ENCODE measurements at places on chromosomes 7 and 10.

DNA sequence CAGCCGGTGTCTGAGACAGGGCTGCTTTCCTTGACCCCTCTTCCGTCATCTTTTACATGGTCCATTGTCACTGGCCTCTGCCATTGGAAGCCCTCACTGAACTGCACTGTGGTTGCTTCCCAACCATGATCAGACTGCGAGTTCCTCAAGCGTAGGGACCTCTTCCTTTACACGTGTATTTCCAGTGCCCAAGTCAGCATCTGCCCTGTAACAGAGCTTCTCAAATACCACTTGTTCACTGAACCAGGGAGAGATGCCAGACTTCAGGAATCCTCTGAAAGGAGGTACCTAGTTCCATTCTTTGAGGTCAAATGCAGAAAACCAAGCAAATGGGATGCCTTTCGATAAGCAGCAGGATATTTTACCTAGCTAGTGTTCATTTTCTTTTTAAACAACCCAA, 145.1 kb downstream of the NRP1 start:
- DNase-seq: no peak

DNA sequence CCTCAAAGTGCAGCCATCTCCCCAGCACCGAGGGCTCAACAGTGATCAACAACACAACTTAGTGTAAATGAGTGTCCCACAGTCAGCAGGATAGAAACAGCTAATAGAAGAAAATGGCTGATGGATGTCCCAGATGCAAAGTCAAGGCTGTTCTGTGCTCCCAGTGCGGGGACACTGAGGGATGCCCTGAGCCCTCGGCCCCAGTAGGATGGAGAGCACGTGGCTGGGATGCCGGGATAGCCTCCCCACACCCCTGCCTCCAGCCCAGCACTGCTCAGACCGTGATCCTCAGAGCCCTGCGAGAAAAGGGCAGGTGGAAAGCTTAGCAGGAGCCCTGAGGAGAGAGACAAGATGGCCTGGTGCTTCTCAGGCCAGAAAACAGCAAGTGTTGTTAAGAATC, 243.9 kb upstream of the TCERG1L start:
- no peak for DNase-seq

DNA sequence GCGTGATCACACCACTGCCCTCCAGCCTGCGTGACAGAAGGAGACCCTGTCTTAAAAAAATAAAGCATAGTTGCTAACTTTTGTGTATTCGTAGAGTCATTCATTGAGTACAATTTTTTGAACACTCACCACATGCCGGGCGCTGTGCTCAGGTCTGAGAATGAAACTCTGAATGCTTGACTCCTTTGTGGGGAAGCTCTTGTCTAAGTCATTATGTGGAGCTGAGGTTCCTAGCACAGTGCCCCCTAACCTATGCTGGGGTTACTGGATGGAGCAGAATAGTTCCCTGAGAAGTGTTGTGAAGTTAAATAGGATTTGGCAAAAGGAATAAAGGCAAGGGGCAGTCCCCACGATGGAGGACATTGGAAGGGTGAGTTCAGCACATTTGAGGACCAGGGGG, 123.3 kb downstream of the CELF2 start:
- no peak for DNase-seq

- no peak for DNase-seq
Observed at GRCh38 chr7:116653204-116653603, 18.8 kb upstream of the MET start.

DNA sequence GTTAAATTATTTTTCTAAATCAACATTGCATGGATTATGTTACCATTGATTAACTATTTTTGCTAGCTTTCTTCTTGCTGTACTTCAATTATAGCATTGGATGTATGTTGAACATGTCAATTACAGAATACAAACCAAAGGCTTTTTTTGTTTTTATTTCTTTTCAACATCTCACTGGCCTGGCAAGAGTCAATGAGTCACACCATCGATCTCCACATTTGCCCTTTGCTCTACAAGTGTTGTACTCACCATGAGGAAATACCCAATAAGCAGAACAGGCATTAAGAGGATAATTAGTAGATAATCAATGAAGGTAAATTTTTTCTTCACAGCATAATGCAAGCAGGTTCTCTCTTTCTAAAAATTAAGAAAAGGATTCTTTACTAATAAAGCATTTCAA, 23.3 kb downstream of the ANKRD22 start:
- no peak for DNase-seq

- peak; percentile 56 for DNase-seq
Observed at GRCh38 chr10:59622320-59623132, 87.1 kb downstream of the SLC16A9 start.

DNA sequence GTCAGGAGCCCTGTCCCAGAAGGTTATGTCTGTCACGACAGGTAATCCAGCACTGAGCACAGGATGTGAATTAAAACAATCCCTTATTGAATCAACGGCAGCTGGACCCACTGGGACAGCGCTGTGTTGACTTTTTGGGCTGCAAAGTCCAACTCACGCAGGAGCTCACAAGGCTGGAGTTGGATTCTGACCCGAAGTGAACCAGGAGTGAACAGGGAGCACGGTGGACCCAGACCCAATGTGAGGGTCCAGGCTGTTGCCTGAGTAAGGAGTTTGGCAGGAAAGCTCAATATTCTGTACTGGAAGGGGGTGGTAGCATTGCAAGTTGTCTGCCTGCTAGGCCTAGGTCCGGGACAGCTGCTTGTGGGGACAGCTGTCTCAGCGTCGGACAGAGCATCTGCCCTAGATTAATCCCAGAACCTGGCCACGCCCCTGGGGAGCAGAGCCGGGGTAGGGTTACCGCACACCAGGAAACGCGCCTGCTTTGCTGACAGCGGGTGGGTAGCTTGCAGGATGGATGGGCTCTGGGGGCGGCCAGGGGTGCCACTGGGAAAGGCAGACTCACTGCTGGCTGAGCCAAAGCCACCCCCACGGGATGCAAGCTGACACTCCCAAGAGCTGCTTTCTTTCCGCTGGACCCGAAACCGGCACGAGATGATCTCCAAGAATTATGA, 24.0 kb downstream of the COL26A1 start:
- DNase-seq: no peak

- DNase-seq: no peak
Observed at GRCh38 chr7:102252366-102252982, 34.2 kb upstream of the SH2B2 start.

DNA sequence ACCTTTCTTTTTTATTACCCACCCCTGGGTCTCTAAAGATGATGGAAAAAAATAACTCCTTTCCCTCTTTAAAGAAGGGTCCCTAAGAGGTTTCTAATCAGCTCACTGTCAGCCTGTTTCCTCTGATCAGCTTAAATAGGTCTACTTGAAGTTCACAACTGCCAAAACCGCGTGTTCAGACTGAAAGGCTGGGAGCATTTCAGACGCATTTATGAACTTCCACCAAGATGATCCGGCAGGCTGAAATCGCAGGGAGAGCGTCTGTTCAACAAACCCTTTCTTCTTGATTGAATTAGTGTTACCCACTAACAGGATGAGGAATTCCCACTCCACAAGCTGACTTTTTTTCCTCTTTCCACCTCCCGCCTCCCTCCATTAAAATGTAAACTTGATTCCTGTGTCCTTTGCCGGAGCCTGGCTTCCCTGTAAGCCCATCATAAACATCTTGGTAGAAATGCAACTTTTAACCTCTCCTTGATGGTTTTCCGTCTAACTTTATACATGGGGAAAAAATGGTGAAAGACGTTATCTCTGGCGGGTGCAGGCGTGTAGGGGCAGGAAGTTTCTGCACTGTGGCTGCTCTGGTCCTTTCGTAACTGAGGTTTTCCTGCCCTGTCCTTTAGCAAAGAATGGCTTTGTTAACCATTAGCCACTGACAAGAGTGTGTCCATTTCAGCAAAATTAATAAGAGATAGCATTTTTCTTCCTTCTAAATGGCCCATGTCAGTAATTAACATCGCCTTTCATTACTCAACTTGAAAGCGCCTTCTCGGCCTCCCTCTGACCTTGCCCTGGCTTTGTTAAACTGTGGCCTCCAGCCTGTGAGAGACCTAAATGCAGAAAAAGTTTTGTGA, 130.7 kb downstream of the BAMBI start:
- no peak for DNase-seq

- peak; percentile 39 for DNase-seq
Observed at GRCh38 chr7:116434820-116435341, 64.7 kb upstream of the CAV2 start.

- no peak for DNase-seq
Observed at GRCh38 chr7:28626221-28626620, 213.9 kb downstream of the CREB5 start.

DNA sequence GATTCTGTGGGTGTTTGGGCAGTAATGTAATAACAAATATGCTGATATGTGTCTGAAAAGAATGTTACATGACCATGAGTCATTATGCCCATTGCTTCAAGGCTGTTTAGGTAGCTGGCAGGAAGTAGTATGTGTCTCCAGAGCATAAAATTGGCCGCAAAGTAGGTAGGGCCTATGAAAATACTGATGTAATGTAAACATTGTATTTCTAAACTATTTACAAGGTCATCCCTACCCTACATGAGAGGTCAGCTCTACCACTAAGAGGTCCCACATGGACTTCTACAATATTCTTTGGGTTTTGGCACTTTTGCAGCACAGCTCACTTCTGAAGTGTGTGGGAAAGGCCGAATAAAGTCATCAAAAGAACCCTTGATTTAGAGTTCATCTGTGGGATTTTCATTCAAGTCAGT, 301.9 kb downstream of the AHR start:
- DNase-seq: peak; percentile 80

GRCh38 chr7:99794585-99795502, 10.9 kb upstream of the CYP3A4 start:
- no peak for DNase-seq

DNA sequence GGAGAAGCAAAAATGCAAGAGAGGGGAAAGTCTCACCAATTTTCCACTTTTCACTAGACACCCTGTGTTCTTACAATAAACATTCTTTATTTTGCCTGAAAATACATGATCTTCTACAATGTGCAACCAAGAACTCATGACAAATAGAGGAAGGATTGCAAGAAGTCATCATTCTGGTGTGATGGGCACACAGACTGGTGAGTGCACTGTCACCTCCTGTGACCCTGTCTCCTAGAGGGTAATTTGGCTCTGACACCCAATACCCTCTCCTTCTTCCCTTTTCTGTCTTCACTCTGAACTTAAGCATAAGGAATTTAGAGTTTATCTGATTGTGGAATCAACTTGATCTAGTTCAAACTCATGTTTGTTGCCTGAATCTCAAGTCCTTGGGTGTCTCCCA, 153.7 kb downstream of the SH2D4B start:
- no peak for DNase-seq

DNA sequence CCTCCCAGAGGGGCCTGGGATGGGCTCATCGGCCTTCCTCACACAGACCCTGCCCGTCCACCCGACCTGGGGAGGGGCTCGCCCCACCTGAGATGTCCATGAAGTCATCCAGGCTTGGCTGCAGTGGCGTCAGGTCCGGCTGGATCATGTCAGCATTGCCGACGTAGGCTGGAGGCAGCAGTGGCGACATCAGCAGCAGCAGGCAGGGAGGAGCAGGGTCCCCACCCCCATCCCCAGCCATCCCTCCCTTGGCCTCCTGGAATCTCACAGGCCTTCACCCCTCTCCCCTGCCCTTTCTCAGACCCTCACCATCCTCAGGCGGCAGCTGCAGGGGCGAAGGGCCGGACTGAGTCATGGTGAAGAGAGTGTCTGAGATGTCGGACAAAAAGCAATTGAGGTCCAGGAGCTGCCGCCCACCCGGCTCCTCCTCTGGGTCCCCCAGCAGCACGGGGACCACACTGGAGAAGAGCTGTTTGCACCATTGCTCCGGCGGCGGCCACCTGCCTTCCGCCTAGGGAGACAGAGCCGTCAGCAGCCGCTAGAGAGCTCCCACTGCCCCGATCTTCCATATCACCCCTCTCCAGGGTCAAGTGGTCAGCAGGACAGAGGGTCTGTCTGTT, 18.6 kb downstream of the MLXIPL start:
- no peak for DNase-seq

GRCh38 chr10:132590094-132590751, 52.6 kb downstream of the INPP5A start:
- DNase-seq: no peak

DNA sequence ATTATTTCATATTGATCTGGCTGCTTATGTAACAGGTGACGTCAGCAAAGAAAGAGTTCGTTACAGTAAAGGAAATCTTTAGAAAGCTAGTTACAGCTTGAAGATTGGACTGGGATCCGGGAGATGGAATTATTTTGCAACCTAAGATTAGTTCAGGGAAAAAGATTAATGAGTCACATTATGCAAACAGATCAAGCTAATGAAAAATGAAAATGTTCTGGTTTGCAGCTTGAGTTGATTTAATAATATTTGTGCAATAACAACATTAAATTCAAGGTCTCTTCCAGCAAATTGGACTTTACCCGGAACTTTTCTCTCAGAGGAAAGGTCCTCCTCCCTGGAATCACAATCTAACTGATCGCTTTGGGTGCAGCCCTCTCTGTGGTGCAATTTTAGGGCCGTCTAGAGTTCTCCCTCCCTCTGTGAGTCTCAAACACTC, 119.5 kb downstream of the OTUD1 start:
- DNase-seq: no peak

DNA sequence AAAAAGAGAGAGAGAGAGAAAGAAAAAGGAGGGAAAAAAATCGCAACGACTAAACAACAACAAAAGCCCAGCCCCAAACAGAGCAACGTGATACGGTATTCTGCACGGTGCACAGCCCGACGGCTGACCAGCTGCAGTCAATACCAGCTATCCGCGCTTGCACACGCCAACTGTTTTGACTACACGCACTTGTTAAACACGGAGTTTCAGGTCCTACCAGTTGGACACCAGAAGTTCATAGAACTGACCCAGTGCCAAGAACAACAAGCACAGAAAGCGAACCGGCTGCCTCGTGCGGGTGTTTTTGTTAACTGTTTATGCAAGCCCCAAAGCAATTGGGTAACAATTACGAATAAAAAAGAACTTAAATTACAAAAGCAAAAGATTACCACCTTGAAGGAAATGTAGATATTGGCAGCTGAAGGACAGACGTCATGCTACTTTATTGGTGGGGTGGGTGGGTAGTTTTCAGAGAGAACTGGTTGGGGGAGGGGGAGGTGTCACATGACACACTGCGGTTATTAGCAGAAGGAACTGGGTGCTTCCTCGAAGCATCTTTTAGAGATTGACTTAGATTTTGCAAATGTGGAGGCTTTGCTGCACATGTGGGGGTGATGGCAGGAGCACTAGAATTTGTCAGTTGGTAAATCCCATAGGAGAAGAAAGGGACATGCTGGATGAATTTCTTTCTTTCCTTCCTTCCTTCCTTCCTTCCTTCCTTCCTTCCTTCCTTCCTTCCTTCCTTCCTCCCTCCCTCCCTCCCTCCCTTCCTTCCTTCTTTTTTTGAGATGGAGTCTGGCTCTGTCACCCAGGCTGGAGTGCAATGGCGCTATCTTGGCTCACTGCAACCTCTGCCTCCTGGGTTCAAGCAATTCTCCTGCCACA, 110.6 kb upstream of the EFCAB10 start:
- peak; percentile 95 for DNase-seq

- DNase-seq: peak; percentile 94
Observed at GRCh38 chr7:17304926-17305325, 6.5 kb downstream of the AHR start.

All from endothelial cell of umbilical vein (primary cell).